ENCODE measurements at places on chromosomes 6 and 20. TPM values are rescaled to one million over a fixed set of nuclear protein-coding genes. Genes with fewer than 3 reads are reported as not detected.

Gene NOX3
- not detected for total RNA-seq

Gene TSHZ2
- total RNA-seq: 0.36 TPM

Gene KIF25
- 0.44 TPM for total RNA-seq

Gene ZC3H12D
- total RNA-seq: 0.26 TPM

Gene EFCAB8
- 1.1 TPM for total RNA-seq

Gene PRELID3B
- 131 TPM for total RNA-seq

Gene CD83
- 5.3 TPM for total RNA-seq

Gene OTOR
- total RNA-seq: not detected

Gene LAMA2
- total RNA-seq: 0.28 TPM

Gene CEP85L
- total RNA-seq: 6.7 TPM

Gene MYLK4
- total RNA-seq: 0.85 TPM

Gene ARFGEF3
- 1.5 TPM for total RNA-seq

Gene ADGB
- not detected for total RNA-seq

Gene SLC17A1
- total RNA-seq: not detected

Gene GRIK2
- 6.6 TPM for total RNA-seq

Gene SPACA1
- not detected for total RNA-seq

Gene RAB23
- 25.5 TPM for total RNA-seq

Gene GABRR1
- not detected for total RNA-seq

Gene EEF1A2
- total RNA-seq: 178 TPM

Gene NKX2-2
- total RNA-seq: not detected

Gene CSNK2B
- 219 TPM for total RNA-seq

Gene STX11
- 3.2 TPM for total RNA-seq

Gene DSTN
- total RNA-seq: 412 TPM

Gene SPATS1
- not detected for total RNA-seq

Gene SPDEF
- total RNA-seq: 1.6 TPM

Gene EPB41L1
- 8.6 TPM for total RNA-seq

Gene SCUBE3
- total RNA-seq: 1.6 TPM

Gene MRPS10
- total RNA-seq: 67.6 TPM

Gene CLPSL2
- total RNA-seq: 0.57 TPM

All from Panc1 (cell line).